CD8-positive, alpha-beta T cell (primary cell): ENCODE measurements at places on chromosomes 3 and 15.

GRCh38 chr3:151196434-151196833 is 6.6 kb downstream of the GPR171 start:
- no peak for DNase-seq

DNA sequence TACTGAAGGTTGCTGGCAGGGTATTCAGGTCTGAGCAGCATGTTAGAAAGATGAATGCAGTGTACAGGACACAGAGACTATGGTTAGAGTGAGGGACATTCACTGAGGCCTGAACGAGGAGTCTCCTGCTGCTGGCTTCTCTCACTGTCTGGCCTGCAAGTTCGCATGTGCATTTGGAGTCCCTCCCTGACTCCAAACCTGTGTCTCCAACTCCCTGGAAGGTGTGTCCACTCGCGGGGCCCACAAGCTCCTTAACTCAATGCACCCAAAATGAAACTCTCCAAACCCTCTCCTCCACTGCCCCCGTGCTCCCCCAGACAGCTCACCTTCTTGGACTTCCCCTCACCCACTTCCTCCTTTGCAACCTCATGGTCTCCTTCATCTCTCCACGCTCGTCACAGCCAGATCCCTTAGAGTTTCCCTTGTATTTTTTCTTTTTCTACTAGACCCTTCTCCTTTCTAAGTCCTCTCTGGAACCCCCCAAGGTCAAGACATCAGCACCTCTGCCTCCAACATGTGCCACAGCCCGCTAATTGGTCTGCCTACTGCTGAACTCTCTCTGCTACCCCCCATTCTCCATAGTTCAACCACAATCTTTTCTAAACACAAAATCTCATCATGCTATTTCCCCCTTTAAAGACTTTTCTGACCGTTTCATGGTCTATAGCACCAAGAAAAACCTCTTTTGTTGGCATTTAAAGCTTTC is 58.3 kb downstream of the HES1 start:
- DNase-seq, result no peak

DNA sequence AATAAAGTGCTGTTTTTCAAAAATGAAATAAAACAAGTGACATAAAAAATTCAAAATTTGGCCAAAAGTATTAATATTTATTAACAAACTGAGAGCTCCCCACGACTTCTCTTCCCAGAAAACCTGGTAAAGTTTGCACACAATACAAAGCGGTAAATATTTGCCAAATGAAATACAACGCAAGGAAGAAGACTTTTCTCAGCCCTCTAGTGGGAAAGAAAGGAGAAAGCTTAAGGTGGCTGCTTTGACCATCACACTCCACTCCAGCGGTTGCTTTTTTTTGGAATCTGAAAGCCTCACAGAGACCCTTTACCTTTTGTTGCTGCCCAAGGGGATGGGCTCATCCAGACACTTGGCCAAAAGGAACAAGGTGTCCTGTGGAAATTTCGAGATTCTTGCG is 1.1 kb upstream of the GK5 start:
- DNase-seq, result no peak

DNA sequence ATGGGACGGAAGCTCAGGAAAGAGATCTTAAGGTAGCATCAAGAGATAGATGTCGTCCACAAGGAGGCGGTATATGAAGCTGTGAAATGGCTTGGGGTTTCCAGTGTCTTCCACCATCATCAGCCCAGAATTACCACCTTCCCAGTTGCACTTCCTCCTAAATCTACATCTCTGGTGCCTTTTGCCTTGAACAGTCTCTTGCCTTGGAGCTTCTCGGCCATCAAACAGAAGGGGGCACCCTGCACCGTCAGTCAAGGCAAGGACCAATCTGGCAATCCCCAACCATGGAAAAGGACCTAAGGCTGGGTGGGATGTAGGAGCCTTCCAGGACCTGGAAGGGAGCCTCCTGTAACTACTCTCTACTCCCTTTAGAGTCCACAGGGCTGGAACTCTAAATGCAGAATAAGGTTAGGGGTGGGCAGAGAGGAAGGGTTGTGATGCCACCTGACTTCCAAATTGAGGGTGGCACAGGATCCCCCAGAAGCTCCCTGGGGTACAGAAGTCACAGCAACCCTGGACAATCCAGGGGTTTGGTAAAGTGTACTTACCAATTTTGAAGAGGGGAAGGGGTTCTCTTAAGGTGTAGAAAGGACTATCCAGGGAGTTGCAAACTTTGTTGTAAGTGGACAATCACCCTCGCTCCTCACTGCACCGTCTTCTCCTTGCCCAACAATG is 1.0 kb upstream of the RYR3 start:
- DNase-seq, result no peak

GRCh38 chr15:82640672-82641071 is 6.5 kb downstream of the CPEB1 start:
- DNase-seq, result no peak

GRCh38 chr3:49199900-49200281 is 28.5 kb downstream of the KLHDC8B start:
- no peak for DNase-seq

GRCh38 chr3:156808025-156808424 is 18.1 kb upstream of the LEKR1 start:
- DNase-seq, result no peak

GRCh38 chr3:139455855-139456254 is 20.5 kb downstream of the RBP2 start:
- DNase-seq, result no peak

DNA sequence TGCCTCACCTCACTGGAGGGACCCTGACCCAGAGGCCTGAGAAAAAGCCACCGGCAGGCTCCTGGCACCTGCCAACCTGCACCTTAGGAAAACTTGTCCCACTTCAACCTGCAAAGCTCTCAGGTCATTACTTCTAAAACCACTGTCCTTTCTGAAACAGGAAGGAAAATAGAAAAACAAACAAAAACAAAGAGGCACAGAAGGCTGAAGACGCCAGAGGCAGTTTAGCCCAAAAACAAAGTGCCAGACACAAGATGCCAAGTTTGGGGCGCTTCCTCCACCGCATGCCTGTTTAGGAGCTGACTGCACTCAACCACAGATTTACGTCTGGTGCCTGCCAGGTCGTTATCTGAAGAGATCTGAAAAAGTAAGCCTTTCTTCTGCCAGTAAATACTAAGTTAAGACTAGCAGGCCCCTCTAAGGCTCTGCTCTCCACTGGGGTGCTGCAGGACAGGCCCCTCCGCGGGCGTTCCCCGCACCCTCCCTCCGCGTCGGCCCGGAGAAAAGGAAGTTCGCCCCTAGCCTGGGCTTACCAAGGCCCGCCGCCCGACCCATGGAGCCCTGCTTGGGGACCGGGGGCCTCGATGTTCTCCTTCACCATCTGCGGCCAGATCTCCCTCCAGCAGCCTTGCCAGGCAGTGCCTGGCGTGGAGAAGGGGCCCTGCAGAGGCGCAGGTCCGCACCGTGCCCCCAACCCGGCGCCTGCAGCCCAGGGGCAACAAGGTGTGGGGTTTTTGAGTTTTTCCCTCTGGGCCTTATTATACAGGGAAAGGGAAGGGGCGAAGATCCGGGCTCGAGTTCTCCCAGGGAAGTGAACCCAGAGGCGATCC is 1.3 kb downstream of the GOLGA8A start:
- peak; percentile 46 for DNase-seq

- DNase-seq, result no peak
Observed at GRCh38 chr3:61682671-61683548, 121.5 kb downstream of the PTPRG start.

DNA sequence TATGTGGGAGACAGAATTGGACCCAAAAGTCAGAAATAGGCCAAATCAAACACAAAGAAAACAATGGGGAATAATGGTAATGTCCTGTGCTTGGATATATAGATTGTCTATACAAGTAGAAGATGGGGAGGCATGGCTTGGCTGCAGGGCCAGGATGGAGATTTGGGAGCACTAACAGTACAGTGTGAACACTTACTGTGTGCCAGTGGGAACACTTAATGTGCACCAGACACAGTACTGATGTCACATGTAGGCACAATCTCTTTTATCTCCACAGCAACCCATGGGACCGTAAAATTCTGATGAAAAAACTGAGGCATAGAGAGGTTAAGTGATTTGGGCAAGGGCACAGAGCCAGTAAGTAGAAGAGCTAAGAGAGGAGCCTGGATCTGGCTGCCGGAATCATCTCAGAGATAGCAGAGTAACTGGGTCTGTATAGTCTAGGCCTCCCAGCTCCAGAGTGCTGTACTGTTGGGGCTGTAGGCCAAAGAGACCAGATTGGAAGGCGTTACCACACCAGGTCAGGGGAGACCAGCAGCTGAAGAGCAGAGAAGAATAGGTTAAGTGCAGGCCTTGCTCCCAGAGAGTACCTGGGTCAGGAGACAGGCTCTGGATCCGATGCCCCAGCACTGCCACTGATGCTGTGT is 63.3 kb downstream of the RLBP1 start:
- DNase-seq, result no peak

- DNase-seq, result no peak
Observed at GRCh38 chr3:15716178-15716577, 81.6 kb downstream of the ANKRD28 start.

- DNase-seq, result no peak
Observed at GRCh38 chr3:9222956-9223639, 26.3 kb downstream of the SRGAP3 start.

- DNase-seq, result peak; percentile 64
Observed at GRCh38 chr15:94584833-94585244, 353.5 kb downstream of the MCTP2 start.

GRCh38 chr3:52532838-52533622 is 627 bp downstream of the NT5DC2 start:
- DNase-seq, result peak; percentile 57
